Activated CD4-positive, alpha-beta T cell treated with anti-CD3 and anti-CD28 coated beads, Interleukin-2, amount 50 U/mL, for 16 hours (primary cell): ENCODE measurements at places on chromosomes 7 and 10.

GRCh38 chr10:94308866-94309265, 53.9 kb downstream of the NOC3L start:
- no peak for DNase-seq

GRCh38 chr10:96860631-96861277, 28.7 kb downstream of the LCOR start:
- DNase-seq, result no peak

- no peak for DNase-seq
Measured at GRCh38 chr10:94623572-94623971, 60.0 kb upstream of the CYP2C18 start.

GRCh38 chr10:131453721-131454634, 142.5 kb upstream of the TCERG1L start:
- DNase-seq, result peak; percentile 69

DNA sequence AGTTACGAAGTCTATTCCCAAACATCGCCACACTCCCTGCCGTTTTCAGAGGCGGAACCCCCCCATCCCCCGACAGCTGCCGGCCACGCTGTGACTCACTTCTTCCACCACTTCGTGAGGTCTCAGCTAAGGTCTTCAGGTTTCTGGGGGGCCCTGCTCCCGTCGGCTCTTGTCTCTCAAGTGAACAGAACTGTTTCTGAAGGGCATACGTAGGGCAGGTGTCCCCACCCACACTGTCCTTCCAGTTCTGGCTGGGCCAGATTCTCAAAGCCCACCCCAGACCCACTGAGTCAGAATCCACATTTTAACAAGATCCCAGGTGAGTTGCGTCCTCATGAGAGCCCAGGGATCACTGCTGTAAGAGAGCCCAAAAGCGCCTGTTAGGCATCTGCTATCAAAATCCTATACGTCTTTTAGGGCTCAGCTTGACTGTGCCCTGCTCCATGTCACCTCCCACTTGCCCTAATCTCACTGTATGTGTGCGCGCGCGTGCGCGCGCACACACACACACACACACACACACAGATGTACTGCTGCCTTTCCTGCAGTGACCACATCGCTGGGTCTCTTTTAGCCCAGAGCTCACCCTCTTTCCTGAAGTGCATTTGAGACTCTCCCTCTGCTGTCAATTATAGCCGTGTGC, 78.8 kb downstream of the PROSER2 start:
- DNase-seq, result no peak
